Lung microvascular endothelial cell (primary cell): ENCODE measurements at places on chromosomes 5 and 9. TPM values are rescaled to one million over a fixed set of nuclear protein-coding genes. Genes with fewer than 3 reads are reported as not detected.

Gene NCS1
- 4.8 and 10.2 TPM in 2 replicates for total RNA-seq

Gene MLANA
- not detected in 2 replicates for total RNA-seq

Gene ZNF658
- total RNA-seq = 4.2 and 7.4 TPM in 2 replicates

Gene FBXL17
- 5.2 and 5.6 TPM in 2 replicates for total RNA-seq

Gene CPLANE1
- 8.3 and 13.3 TPM in 2 replicates for total RNA-seq

Gene G3BP1
- 99.2 and 158 TPM in 2 replicates for total RNA-seq

Gene SPINK4
- not detected in 2 replicates for total RNA-seq

Gene TLE1
- total RNA-seq = 50.8 and 96.4 TPM in 2 replicates

Gene CDX1
- total RNA-seq = under 0.01 TPM in 1 of 2 replicates, not detected in the other

Gene TPPP
- total RNA-seq = under 0.01 and 0.44 TPM in 2 replicates

Gene MEIKIN
- not detected in 2 replicates for total RNA-seq

Gene PCDHA9
- total RNA-seq = under 0.01 TPM in 2 replicates

Gene SPATA31D4
- total RNA-seq = not detected in 2 replicates

Gene PTPN3
- total RNA-seq = 0.65 and 2.6 TPM in 2 replicates

Gene TMEM8B
- total RNA-seq = under 0.01 and 0.22 TPM in 2 replicates

Gene SPINK6
- total RNA-seq = not detected in 2 replicates

Gene CXXC5
- total RNA-seq = 20.7 and 39.1 TPM in 2 replicates

Gene HARS1
- total RNA-seq = 43.1 and 46.4 TPM in 2 replicates

Gene CDH12
- not detected in 2 replicates for total RNA-seq

Gene CARTPT
- total RNA-seq = not detected in 2 replicates

Gene ENC1
- total RNA-seq = 11.1 and 29.9 TPM in 2 replicates

Gene DNM1
- total RNA-seq = 0.40 and 0.44 TPM in 2 replicates

Gene GKAP1
- total RNA-seq = 1.1 and 1.8 TPM in 2 replicates

Gene ZBTB26
- 2.0 and 3.0 TPM in 2 replicates for total RNA-seq

Gene SLCO6A1
- not detected in 2 replicates for total RNA-seq

Gene LCN15
- total RNA-seq = 0.22 TPM in 1 of 2 replicates, not detected in the other

Gene FRMPD1
- not detected in 2 replicates for total RNA-seq

Gene ENG
- 34.0 and 51.6 TPM in 2 replicates for total RNA-seq

Gene SH2D3C
- 56.2 and 72.6 TPM in 2 replicates for total RNA-seq

Gene FBXW2
- total RNA-seq = 21.6 and 25.8 TPM in 2 replicates

Gene ERCC6L2
- 29.9 and 48.2 TPM in 2 replicates for total RNA-seq
